Hematopoietic multipotent progenitor cell treated with erythropoietin and hydrocortisone succinate and interleukin-3 and kit ligand, for 8 days (in vitro differentiated cells): ENCODE measurements at places on chromosomes 2 and 18.

DNA sequence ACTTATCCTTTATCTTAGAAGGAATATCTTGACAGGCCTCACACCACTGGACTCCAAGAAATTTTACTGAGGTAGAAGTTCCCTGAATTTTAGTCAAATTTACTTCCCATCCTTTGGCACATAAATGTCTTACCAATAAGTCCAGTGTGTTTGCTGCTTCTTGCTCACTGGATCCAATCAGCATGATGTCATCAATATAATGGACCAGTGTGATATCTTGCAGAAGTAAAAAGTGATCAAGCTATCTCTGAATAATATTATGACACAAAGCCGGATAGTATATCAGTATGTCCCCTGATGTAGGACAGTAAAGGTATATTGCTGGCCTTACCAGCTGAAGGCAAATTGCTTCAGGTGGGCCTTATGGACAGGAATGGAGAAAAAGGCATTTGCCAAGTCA, 6.9 kb upstream of the GYPC start:
- DNase-seq: no peak

- no peak for DNase-seq
Measured at GRCh38 chr2:150847578-150847977, 360.1 kb upstream of the RND3 start.

GRCh38 chr2:238167344-238167715, 8.6 kb downstream of the ERFE start:
- DNase-seq: no peak

DNA sequence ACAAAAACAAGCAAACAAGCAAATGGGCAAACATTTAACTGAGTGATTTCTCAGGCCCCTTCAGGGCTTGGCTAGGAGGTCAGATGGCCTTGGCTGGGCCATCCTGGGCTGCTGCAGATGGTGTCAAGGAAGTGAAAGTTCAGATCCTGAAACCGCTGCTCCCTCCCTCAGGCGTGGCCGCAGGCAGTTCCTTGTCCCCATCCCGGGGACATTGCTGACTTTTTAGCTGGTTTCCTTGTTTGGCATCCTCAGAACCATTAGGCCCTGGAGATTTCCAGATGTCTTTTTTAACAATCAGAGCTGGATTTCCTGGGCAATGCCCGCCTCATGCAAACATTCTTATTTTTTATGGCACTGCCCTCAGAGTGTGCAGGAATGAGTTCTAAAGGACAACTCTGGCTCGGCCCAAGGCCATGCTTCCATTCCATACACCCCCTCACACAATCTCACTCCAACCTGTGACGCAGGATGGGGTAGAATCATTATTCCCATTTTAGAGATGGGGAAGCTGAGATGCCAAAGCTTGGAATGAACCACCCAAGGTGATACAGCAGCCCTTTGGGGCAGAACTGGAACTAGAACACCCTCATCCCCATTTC, 86.1 kb upstream of the ZCCHC2 start:
- no peak for DNase-seq
